Activated CD8-positive, alpha-beta T cell treated with anti-CD3 and anti-CD28 coated beads, Interleukin-2, amount 10 ng/mL, durations not matched to agents 7 days and 5 days (primary cell): ENCODE measurements at places on chromosomes 6 and 20. TPM values are rescaled to one million over a fixed set of nuclear protein-coding genes. Genes with fewer than 3 reads are reported as not detected.

EDN1 gene
- not detected for total RNA-seq

TCF15 gene
- not detected for total RNA-seq

RALY gene
- total RNA-seq = 232 TPM

SLC22A3 gene
- total RNA-seq = not detected

SLC17A9 gene
- 69.7 TPM for total RNA-seq

PROCR gene
- 1.2 TPM for total RNA-seq

TRAPPC3L gene
- total RNA-seq = not detected

ADAM33 gene
- total RNA-seq = not detected

LMBRD1 gene
- 22.5 TPM for total RNA-seq

SLC4A11 gene
- 2.8 TPM for total RNA-seq

GGT7 gene
- total RNA-seq = 6.0 TPM

PRSS35 gene
- total RNA-seq = not detected

HLA-DOB gene
- total RNA-seq = 17.0 TPM

RAET1G gene
- not detected for total RNA-seq

DNA sequence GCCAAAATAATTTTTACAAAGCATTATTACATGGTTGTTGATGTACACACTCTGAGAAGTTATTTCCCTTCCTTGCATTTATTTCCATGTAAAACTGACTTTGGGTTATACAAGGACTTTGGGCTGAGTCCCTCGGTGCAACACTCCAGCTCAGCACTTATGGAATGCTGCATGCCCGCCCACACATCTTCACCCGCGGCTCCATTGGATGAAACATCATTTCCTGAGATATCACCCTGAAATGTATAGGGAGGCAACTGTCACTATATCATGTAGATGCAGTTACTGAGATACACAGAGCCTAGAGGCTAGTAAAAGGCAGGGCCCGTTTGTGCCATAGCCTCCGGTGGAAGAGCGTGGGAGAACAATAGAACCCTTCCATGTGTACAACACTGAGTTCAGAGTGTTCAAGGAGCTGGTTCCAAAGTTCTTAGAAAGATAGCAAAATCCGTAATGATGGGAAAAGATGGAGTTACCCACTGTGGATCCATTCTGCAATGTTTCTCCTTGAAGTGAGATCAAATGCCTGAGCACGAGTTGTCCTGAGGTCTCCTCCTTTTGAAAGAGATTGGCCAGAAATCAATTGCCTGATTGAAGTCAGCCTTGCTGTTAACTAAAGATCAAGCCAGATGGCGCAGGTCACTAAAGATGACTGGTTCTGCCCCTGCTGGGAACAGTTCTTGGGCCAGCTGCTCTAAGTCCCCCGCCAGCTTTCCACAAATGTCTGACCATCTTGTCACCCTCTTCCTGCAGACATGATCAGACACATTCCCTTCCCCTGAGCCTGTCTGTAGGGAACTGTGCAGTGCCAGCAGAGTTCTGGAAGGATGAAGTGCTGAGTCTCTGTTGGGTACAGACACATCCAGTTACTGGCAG lies 100.9 kb upstream of the IYD start:
- no peak for DNase-seq

- DNase-seq = peak; percentile 41
These were observed 19.6 kb upstream of the CCR6 start for GRCh38 chr6:167103041-167103891.

- no peak for DNase-seq
These were observed 263.7 kb downstream of the BMP2 start for GRCh38 chr20:7031222-7031621.

GRCh38 chr20:8602389-8603116 lies 466.3 kb upstream of the PLCB4 start:
- DNase-seq = no peak

DNA sequence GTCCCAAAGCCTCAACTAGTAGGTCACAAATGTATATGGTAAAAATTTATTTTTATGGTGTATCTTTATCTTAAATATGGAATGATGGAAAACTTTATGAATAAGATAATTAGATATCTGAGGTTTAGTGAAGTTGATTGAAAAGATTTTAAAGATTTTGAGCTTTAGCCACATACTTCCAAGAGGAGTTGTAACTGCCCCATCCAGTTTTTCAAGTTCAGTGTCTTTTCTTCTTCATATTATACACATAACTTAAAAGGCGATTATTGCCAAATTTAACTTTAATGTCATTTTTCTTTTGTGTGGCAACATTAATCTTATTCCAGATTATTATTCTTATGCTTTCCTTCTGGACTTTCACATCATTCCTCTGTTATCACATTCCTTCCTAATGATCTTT lies 266.4 kb downstream of the TINAG start:
- no peak for DNase-seq

DNA sequence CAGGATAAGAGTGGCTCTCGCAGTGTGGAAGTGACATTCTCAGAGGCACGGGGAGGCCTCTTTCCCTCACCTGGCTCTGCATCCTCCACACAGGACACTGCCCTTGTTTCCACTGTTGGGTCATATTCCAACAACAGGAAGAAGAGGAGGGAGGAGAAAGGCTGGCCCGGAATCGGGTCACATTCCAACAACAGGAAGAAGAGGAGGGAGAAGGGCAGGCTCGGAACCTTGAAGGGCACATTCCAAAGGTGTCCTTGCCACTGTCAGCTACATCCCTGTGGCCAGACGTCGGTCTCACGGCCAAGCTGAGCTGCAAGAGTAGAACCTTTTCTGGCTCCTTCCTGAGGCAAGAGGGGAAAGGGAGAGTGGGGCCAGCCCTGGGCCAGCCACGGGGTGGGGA lies 25.4 kb downstream of the CHRNA4 start:
- no peak for DNase-seq

DNA sequence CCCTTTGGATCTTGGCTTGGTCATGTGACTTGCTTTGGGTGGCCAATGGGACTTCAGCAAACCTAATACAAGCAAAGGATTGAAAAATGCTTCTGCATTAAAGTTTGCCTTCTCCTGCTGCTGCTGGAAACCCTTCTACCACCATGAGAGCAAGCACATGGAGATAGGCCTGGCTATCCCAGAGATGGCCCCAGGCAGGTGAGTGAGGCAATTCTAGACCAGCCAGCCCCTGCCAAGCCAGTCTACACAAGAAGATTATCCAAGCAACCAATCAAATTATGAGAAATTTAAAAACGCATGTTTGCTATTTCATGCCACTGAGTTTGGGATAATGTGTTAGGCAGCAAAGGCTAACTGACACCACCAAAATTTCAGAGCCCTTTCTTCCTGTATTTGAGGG lies 274.3 kb downstream of the TFAP2C start:
- DNase-seq = no peak

DNA sequence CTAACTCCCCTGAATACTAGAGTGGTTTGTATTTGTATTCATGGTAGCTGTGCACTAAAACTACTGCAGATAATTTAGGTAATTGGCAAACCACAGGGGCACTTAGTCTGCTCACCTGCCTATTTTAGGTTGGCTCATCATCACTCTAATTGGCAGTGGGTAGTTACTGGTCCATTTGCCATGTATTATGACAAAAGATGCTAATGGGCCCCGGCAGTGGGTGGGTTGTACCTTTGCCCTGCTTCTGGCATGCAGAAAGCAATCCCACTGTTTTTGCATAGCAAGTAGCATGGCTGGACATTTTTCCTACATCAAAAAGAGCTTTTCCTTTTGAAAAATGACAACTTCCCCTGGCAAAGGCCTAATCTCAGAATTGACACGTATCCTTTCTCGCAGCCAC lies 741.4 kb upstream of the MAP3K7 start:
- DNase-seq = no peak

GRCh38 chr20:16283307-16283706 lies 289.9 kb downstream of the KIF16B start:
- DNase-seq = no peak

GRCh38 chr20:53161473-53161872 lies 189.3 kb downstream of the TSHZ2 start:
- no peak for DNase-seq

- DNase-seq = no peak
These were observed 66.4 kb downstream of the AFDN start for GRCh38 chr6:167892835-167893815.

GRCh38 chr6:52551483-52552277 lies 25.2 kb downstream of the TRAM2 start:
- no peak for DNase-seq

DNA sequence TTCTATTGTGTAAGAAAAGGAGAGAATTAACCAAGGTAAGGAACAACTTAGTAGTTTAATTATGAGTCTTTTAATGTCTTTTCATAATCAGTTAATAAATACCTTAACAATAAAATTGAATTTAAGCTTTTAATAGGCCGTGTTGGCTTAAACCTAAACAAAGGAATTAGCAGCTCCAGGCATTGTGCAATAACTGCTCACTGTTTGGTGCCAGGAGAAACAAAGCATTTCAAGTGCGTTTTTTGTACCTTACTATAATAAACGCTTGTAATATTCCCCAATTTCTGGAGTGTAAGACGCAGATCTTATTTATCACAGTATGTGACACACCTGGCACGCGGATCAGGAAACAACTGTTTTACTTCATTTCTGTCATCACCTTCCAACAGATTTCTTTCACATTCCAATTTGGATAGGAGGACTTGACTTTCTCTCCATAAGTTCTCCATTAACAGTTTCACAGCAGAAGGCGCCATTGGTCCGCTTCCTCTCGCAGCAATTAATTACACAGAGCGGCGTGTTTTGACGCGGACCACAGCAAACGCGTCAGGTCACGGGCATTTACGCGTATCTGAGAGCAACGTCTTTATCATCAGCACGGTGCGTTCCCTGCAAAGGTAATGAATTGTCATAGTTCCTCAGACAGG lies 335.8 kb upstream of the NT5E start:
- no peak for DNase-seq

GRCh38 chr6:100116411-100117194 lies 122.6 kb upstream of the MCHR2 start:
- peak; percentile 43 for DNase-seq

GRCh38 chr6:150544793-150545192 lies 54.9 kb upstream of the PLEKHG1 start:
- DNase-seq = no peak

DNA sequence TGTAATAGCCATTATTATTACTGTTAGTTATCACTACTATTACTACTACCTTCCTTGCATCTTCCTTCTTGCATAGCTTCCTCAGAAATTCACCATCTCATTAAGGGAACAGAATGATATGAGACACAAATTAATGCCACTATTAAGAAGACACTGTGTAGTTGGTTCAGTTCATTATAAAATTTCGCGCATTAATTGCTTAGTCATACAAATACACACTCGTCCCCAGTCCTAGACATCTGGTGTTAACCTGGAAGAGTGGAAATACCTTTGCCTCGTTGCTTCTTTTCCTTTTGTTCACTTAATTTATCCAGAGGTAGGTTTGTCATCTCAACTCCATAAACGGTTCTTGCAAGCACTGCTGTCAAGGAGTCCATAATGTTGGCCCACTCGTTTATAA lies 107.5 kb downstream of the RALGAPA2 start:
- no peak for DNase-seq

DNA sequence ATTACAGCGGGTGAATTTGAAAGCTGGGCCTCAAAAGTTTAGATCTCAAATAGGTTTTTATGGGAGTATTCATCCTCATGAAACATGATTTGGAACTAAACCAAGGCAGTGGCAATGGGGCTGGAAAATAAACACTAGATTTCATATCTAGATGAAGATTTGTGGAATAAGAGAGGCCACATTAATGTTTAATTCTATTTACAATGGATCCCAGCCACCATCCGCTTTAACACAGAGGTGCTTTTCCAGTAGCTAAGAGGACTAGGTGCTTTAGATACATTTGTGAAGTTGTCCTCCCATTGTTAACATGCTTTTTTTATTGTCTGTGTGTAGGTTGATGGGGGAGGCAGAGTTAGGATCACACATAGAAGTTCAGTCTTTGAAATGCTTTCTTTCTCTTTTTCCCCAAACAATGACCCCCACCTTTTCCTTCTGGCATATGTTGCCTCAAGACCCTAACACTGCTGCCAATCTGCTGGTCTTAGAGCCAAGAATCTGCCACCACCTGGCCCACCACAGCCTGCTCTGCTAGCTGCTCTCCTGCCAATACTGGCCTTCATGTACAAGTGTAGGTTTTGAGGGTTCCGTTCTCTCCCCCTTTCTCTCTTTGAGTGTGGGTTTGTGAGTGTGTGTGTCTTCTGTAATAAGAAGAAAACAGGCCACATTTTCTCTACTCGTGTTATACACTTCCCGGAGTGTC lies 27.8 kb upstream of the GFRAL start:
- no peak for DNase-seq

- DNase-seq = no peak
These were observed 73.5 kb downstream of the CD24 start for GRCh38 chr6:106901062-106901461.

DNA sequence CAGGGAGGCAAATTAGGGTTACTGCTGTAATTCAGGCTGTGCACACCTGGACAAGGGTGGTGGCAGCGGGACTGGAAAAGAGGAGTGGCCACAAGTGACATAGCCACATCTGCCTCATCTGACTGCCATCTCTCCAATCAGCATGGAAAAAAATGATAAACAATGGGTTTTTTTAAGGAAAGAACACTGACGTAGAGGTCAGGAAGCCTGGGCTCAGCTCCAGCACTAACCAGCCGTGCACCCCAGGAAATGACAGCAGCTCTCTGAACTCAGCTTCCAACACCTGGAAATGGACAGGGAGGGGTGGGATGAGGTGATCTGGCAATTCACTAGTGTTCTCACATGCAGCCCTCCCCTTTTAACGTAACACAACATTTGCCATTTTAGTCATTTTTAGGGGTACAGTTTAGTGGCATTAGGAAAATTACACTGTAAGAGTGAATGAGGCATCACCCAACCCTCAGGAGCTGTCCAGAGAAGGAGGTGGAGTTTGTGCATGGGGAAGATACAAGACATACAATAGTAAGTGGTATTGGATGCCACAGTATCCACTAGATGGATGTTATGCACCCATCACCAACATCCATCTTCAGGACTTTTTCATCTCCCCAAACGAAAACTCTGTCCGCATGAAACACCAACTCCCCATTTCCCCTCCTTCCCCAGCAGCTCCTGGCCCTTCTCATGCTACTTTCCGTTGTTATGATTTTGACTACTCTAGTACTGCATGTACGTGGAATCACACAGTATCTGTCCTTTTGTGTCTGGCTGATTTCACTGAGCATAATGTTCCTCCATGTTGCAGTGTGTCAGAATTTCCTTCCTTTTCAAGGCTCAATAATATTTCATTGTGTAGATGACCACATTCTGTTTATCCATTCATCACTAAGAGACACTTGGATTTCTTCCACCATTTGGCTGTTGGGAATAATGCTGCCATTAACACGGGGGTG lies 215.5 kb upstream of the ECI2 start:
- DNase-seq = peak; percentile 11

DNA sequence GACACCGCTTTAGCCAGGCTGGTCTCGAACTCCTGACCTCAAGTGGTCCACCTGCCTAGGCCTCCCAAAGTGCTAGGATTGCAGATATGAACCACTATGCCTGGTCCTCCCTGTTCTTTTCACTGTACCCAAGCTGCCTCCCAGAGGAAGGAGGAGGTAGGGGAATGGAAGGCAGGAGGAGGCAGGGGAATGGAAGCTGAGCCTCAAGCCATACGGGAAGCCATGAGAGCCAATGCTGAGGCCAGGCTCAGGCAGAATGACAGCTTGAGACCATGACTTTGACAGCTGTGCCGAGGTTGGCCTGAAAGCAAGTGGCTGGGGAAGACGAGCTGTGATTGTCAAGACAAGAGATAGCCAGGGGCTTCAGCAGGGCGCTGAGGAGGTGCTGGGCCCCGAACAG lies 13.6 kb upstream of the ZNF335 start:
- peak; percentile 17 for DNase-seq

GRCh38 chr6:2450546-2450945 lies 205.1 kb upstream of the GMDS start:
- DNase-seq = no peak
